ENCODE measurements at places on chromosomes 3 and 15. TPM values are rescaled to one million over a fixed set of nuclear protein-coding genes. Genes with fewer than 3 reads are reported as not detected.

The GALNT15 gene
- total RNA-seq: not detected

The PLSCR4 gene
- total RNA-seq: not detected

The LRRC15 gene
- total RNA-seq: not detected

The CHRD gene
- not detected for total RNA-seq

The LYSMD2 gene
- total RNA-seq: 16.0 TPM

The NLGN1 gene
- total RNA-seq: not detected

The ZNF385D gene
- total RNA-seq: not detected

The TNFAIP8L3 gene
- total RNA-seq: not detected

The LRRIQ4 gene
- total RNA-seq: 0.35 TPM

The OR5K2 gene
- not detected for total RNA-seq

The LRRK1 gene
- 1.2 TPM for total RNA-seq

The CYP8B1 gene
- total RNA-seq: not detected

The ADGRG7 gene
- not detected for total RNA-seq

The SPINK8 gene
- total RNA-seq: not detected

The MOBP gene
- total RNA-seq: not detected

The PLA2G4F gene
- total RNA-seq: not detected

The CYP1A2 gene
- total RNA-seq: not detected

The CAMKV gene
- not detected for total RNA-seq

The CNTN4 gene
- not detected for total RNA-seq

The QRICH1 gene
- total RNA-seq: 149 TPM

The SEC11A gene
- 122 TPM for total RNA-seq

The HGD gene
- 0.49 TPM for total RNA-seq

The SOX14 gene
- total RNA-seq: not detected

The HDGFL3 gene
- 20.4 TPM for total RNA-seq

The SNX33 gene
- total RNA-seq: 1.4 TPM

The TEX55 gene
- total RNA-seq: not detected

The SSUH2 gene
- total RNA-seq: not detected

The SAMD7 gene
- not detected for total RNA-seq

The LRRC31 gene
- not detected for total RNA-seq

The CCK gene
- total RNA-seq: not detected

The NIT2 gene
- total RNA-seq: 59.8 TPM

The CNTN3 gene
- total RNA-seq: not detected

The BFSP2 gene
- total RNA-seq: 1.2 TPM

The CAPN3 gene
- total RNA-seq: 4.6 TPM

The STRIT1 gene
- total RNA-seq: not detected

The PLA2G4E gene
- total RNA-seq: not detected

The C3orf62 gene
- 7.1 TPM for total RNA-seq

The SLC7A14 gene
- total RNA-seq: not detected

The ACKR4 gene
- total RNA-seq: not detected

The ZNF860 gene
- not detected for total RNA-seq

The LDHAL6B gene
- not detected for total RNA-seq

The CCDC39 gene
- total RNA-seq: not detected

The AGBL1 gene
- total RNA-seq: not detected

The ROBO2 gene
- total RNA-seq: not detected

The PARP15 gene
- total RNA-seq: 40.6 TPM

The ISLR gene
- not detected for total RNA-seq

The PCLAF gene
- 139 TPM for total RNA-seq

The FBXO40 gene
- not detected for total RNA-seq

The MYO9A gene
- 23.4 TPM for total RNA-seq

The CCR9 gene
- total RNA-seq: 3.2 TPM

The USP13 gene
- 13.3 TPM for total RNA-seq

The P2RY1 gene
- total RNA-seq: 1.1 TPM

The MYRIP gene
- total RNA-seq: not detected

The PRSS50 gene
- total RNA-seq: not detected

The DPPA2 gene
- not detected for total RNA-seq

The ZBBX gene
- total RNA-seq: not detected

The PCOLCE2 gene
- not detected for total RNA-seq

The TMEM42 gene
- total RNA-seq: 8.0 TPM

The BCHE gene
- not detected for total RNA-seq

The ITGA11 gene
- not detected for total RNA-seq
